ENCODE measurements at places on chromosomes 11 and 22.

- DNase-seq = no peak
Observed at GRCh38 chr11:69151836-69152235, 3.9 kb upstream of the SMIM38 start.

DNA sequence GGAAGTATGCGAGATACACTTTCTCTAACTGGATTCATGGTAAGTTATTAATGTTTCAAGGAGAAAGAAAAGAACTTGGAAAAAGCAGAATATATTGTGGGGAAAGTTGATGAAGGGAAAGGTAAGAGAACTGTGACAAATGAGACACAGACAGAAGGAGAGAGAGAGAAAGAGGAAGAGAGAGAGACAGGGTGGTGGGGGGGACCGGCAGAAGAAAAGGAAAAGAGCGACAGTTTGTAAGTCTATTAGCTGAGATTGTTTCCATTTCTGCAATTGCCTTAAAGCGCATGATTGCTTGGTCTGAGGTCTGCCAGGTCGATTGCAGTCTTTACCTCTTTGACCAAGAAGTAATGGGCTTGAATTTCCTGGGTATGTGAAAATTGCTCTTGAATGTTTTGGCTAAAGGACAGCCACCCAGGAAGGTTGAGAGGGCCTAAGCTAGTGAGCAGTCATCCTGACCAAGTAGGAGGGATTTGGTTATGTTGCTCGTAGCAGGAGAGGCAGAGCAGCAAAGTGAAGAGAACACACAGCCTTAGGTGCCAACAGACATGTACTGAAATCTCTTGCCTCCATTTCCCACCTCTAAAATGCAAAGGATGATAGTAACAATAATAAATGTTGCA, 23.6 kb upstream of the TMA7B start:
- DNase-seq = no peak

DNA sequence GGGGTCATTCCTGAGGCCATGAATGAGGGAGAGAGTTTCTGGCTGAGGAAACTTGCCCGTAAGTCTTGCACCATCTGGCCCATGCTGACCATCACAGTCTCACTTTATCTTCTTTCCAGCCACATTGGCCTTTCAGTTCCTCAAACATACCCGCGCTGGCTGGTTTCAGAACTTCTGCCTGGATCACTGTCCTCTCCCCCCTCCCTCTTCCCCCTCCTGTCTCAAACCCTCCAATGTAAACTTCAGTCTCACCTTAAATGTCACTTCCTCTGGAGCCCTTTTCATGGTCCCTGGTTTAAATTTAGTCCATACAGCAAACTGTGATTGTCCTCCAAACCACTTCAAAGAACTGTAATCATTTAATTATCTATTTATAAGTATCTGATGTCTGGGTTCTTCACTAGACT, 3.7 kb upstream of the TMEM109 start:
- DNase-seq = no peak

DNA sequence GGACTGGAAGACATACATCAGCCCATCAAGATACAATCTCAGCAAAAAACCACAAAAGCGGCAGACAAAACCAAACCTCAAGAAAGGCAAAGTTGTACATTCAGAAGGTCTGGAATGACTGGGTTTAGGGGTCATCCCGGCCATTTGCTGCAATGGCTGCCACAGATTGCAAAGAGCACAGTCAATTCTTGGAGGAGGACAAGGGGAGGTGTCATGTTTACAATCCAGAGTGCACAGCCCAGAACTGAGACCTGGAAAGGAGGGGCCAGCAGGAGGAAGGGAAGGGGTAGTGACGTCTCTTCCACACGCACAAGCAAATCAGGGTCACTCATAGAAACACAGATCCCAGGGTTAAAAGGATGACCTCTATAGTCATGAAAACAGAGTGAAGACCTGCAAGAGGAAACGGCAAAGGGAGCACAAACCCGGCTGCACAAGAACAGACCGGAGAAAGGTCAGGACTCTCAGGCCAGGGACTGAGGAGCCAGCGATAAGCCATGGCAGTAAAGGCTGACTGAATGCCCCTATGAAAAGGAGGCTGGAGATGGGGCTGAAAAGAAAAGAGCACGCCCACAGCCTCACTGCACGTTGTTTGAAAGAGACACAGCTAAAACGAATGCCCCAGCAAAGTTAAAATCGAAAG, 18.2 kb upstream of the MUC5AC start:
- DNase-seq = no peak

GRCh38 chr11:128738942-128739341, 45.1 kb downstream of the FLI1 start:
- DNase-seq = no peak

GRCh38 chr11:113444502-113445123, 30.6 kb downstream of the DRD2 start:
- no peak for DNase-seq

DNA sequence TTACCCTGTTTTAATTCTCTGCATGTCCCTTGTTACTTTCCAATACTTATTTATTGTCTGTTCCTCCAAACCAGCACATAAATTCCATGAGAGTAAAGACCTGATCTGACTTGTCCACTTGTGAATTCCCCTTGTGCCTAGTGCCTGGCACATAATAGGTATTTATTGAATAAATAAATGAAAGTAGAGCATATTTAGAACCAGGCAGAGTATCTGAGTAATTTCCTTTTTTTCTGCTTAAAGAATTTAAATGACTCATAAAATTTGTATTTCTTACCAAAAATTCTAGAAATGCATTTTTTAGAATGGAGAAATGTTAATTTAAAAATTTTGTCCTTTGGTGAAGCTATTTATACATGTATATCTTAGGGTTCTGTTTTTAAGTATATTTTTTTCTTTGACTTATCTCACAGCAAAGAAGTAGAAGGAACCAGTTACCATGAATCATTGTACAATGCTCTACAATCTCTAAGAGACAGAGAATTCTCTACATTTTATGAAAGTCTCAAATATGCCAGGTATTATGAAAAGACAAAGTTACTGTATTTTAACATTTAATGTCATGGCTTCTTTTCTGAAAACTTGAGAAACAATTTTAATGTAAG, 96.8 kb downstream of the ATM start:
- DNase-seq = no peak

DNA sequence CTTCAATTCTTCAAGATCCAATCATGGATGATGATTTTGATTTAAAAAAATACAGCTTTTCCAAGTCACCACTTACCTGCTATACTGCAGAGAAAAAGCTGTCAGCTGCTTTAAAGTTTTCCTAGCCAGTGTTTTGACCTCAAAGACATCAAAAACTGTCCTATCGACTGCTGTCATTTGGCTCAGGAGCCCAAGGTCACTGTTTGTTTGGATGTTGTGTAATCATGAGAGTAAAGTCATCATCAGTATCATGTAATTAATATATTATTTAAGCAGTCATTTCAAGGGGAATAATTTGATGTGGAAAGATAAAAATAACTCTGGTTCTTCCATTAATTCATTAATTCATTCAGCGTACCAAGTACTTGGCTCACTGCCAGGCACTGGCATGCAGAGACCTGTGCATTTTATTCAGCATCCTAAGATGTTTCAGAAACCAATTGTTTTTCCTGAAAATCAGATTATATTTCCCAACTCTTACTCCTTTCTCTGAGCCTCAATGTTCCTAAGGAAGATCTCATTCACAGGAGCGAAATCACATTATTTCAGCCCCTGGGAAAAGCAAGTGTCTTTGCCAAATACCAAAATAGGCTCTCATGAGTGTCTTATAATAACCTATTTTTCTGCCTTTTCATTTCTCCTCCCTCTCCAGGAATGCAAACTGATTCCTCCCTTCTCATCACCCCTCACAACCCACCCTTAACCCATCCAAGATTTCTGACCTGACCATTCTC, 59.9 kb downstream of the SLC1A2 start:
- no peak for DNase-seq

- no peak for DNase-seq
Observed at GRCh38 chr22:45127866-45128265, 35.9 kb upstream of the NUP50 start.

DNA sequence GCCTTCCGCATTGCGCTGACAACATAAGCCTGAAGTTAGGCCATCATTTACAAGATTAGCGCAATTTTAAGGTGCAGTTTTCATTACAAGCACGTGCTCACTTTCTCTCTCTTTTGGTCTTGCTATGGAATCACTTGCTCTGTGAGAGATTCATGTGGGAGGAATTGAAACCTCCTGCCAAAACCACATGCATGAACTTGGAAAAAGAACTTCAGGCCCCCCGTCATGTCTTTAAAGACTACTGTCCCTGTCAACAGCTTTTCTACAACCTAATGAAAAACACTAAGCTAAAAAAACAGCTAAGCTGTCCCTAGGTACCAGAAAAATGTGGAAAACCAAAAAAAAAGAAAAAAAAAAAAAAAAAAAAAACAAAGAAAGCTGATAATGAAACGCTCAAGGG, 1707.6 kb upstream of the RAG2 start:
- DNase-seq = no peak

DNA sequence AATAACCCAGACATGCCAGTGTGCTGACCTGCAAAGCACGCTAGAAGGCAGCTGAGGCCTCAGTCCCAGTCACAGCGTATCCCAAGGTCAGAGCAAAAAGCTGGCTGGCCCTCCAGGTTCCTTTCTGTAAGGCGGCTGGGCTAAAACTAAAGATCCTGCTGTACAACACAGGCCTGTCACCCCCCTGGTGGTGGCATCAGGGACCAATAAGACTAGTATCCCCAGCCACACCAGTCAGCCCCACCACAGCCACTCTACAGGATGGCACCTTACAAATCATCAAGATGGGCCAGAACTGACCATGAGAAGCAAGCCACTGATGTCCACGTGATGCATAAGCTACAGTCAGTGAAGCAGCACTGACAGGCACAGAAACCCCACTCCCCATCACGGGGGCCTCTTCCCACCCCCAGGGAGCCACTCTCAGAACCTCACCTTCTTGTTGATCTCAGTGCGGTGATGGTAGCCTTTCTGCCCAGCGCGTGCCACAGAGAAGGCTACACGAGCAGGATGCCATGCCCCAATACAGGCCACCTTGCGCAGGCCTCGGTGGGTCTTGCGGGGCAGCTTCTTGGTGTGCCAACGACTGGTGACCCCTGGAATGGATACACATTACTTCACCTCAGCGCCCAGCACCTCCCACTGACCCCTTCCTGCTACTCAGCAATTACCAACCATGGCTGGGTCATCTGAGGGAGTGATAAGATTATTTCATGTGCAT, 5.0 kb downstream of the RPL3 start:
- no peak for DNase-seq

DNA sequence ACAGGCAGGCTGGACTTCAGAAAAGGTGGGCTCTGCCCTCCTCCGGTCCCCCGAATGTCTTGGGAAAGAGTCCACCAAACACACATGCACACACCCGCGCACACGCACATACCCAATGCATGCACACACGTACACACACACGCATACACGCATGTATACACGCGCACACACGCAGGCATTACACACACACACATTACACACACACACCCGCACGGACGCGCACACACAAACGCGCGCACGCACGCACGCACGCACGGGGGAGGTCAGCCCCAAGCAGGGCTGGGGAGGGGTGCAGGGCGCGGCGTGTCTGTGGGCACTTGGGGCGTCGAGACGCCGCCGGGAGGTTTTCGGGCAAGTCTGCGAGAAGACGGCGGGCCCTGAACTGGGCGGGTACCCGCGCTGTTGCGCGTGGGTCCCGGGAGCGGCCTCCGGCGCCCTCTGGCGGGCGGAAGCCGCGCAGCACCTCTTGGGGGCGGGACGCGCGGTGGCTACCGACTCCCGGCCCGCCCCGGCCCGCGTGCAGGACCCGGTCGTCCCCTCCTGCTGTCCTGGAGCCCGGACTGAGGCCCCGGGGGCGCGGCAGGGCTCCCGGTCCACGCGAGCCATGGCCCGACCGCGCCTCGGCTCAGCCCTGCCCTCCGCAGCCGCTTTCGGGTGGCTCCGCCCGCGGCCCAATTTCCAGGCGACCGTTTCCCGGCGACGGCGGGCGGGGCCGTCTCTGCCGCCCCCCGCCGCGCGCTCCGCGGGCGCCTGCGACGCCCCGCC, 3.6 kb downstream of the SEPTIN5 start:
- DNase-seq = peak; percentile 66
